NCI-H1436 treated with DMSO at 0.1 percent for 48 hours (cell line): ENCODE measurements at places on chromosomes 7 and 10.

DNA sequence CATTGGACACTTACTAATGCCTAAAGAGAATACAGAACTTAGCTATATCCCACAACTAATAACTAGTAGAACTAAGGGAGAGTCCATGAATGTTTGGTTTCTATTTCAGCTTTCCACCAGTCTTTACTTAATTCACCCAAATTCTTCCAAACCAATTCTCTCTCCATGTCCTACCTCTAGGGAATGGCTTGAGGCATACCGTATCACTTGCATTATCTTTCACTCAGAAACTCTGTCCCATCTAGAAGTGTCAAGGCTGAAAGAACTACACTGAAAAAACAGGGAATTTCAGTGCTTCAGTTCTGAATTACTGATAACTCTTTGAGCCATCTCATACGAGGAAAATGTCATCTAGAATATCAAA, 758 bp downstream of the TMEM168 start:
- no peak for DNase-seq

DNA sequence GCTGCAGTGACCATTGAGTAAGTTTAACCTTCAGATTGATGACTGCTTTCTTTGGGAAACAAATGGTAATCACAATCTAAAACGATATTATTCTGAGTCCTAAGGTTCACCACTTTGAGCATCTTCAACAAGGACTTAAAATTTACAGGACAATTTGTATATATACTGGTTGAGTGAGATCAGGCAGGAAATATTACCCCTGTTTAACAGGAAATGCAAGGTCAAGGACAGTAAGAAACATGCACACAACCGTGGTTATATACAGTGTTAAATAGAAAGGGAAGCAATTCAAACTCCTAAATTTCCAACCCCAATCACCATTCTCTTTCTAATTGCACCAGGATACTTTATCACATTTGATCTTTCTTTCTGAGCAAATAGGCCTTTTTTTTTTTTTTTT, 96.1 kb downstream of the ZNF277 start:
- DNase-seq, result no peak

GRCh38 chr10:33893506-33893905, 559.0 kb upstream of the NRP1 start:
- DNase-seq, result no peak

DNA sequence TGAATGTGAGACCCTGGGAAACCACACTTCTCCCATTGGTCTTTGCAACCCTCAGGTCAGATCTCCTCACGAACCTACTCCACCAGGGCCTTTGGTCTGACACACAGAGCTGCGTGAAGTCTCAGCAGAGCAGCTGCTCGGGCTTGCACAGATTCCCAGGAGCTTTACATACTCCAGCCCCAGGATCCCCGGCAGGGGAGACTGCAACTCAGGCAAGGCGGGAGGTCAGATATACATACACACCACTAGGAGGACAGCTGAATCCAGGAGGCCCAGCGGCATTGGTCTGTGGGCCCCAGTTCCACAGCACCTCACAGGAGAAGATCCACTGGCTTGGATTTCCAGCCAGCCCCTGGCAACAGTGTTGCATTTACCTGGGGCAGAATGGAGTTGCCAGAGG, 239.2 kb downstream of the GPAM start:
- no peak for DNase-seq

DNA sequence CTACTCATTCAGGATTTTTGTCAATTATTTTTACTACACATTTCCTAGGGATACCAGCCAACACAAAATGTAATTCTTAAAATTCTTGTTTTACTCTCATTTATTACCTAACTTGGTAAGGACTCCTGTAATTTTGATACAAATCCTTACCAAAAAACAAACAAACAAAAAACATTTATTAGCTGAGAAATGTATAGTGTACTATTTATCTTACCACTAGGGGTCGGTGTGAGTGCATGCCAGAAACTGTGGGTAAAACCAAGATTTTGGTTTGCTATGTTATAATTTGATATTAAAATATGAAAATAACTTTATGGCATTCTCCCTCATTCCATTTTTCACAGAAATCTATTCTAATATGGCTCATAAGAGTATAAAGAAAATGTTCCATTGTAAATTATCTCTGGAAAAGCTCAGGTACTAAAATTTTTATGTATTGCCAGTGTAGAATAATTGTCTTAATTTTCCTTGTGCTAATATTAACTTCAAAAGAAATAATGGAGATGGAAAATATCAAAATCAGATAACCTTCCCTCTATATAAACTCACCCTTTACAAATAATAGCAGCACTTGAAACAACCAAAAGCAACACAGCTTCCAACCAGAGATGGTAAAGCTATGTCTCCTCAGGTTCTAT, 290.8 kb upstream of the PCDH15 start:
- DNase-seq, result no peak

DNA sequence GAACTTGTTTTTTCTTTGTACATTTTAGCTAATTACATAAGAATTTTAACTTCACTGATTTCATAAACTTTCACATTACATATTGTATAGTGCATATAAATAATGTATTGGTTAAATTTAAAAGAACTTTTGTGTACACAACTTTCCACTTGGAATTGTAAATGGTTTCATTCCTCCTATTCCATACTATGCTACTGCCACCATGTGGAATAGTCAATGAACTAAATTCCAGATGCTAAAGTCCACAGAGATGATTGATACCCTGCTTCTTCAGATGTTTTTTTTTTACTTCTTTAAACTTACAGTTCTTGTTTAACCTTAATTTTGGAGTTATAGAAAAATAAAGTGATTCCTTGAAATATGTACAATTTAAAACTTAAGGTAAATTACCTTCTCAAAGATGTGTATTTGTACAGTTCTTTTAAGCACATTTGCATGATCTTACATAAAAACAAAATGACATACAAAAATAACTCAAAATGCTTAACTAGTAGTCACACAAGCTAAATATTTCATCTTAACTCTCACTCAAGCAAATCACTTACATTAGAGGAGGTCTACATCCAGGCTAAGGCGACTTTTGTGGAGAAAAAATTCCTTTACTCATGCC, 247.6 kb upstream of the HGF start:
- no peak for DNase-seq

DNA sequence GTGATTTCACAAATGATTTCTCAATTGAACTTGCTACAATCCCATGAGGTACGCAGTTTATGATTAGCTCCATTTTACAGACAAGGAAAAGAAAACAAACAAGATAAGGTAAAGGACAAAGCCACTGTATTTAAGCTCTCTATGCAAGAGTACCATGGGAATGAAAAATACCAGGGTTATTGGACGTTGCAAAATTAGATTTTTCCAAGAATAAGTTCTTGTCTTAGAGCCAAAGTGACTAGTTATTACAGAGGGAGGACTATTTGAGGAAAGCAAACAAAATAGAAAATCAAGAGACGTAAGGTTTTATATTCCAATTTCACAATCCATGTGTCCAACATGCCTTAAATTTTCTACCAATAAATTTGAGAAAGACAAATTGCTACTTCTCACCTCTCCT, 97.9 kb upstream of the PTN start:
- DNase-seq, result no peak

GRCh38 chr7:17406738-17407137, 108.3 kb downstream of the AHR start:
- DNase-seq, result no peak

- no peak for DNase-seq
Measured at GRCh38 chr7:34013421-34013820, 108.1 kb downstream of the BMPER start.

DNA sequence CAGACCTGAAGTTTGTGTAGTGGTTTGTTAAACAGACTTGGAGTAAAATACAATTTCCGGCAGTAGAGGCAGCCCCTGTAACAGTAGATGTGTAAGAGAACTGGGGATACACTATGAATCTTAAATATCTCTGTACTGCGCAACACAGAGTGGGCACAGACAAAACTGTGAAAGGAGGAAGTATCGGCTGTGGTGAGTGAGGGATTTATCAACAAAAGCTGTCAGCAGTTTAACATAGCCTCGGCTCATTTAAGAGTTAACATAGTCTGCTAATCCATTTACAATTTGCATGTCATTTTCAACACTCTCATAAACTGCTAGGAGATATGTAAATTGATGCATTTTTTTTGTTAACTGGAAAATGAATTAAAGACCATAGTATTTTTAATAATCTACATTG, 225.2 kb downstream of the ZWINT start:
- DNase-seq, result no peak

DNA sequence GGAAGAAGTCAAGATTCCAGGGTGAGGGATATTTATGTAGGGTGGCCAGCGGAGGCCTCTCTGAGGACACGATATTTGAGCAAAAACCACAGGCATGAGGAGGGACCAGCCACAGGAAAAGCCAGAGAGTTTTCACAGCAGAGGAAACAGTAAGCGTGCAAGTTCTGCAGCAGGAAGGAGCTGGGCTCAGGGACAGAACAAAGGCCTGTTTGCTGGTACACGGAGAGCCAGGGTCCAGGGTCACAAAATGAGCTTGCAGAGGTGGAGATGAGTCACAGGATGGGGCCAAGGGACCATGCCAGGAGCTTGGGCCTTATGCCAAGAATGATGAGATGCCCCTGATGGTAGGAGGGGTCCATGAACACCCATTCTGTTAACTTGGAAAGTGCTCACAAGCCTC, 283.5 kb downstream of the PLXNA4 start:
- no peak for DNase-seq

DNA sequence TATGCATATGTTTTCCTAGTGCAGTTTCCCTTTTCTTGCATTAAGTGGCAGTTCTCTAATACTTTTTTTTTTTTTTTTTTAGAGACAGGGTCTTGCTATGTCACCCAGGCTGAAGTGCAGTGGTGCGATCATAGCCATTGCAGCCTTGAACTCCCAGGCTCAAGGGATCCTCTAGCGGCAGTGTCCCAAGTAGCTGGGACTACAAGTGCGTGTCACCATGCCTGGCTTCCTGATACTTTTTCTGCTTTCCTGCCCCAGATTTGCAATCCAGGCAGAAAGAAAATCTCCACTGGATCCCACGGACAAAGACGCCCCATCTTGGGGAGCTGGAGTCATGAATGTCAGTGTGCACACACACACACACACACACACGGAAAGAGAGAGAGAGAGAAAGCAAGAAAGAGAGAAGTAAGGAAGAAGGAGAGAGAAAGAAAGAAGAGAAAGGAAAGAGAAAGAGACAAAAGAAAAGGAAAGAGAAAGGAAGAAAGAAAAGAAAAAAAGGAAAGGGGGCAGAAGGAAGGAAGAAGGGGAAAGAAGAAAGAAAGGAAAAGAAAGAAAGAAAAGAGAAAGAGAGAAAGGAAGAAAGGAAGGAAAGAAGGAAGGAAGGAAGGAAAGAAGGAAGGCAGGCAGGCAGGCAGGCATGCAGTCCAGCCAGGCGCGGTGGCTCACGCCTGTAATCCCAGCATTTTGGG, 37.5 kb upstream of the OCM2 start:
- DNase-seq, result no peak

- DNase-seq, result no peak
Measured at GRCh38 chr7:26686448-26686981, 177.9 kb downstream of the SKAP2 start.

DNA sequence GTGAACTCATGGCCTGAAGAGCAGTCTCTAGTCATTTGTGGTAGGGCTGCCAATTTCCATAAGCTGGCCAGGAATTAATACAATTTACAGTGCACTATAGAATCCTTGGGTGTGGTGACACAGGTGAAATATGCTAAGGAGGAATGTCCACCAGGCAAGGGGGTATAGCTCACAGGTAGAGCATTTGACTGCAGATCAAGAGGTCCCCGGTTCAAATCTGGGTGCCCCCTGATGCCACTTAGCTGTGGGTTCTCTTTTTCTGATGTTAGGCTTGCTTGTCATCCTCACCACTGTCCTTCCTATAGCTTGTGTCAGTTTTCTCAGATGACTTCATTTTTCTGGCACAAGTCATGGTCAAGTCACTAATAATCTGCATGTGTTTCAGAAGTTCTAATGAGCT, 108.7 kb downstream of the ZNF467 start:
- DNase-seq, result no peak

- DNase-seq, result no peak
Measured at GRCh38 chr10:132247943-132248342, 59.8 kb downstream of the STK32C start.

DNA sequence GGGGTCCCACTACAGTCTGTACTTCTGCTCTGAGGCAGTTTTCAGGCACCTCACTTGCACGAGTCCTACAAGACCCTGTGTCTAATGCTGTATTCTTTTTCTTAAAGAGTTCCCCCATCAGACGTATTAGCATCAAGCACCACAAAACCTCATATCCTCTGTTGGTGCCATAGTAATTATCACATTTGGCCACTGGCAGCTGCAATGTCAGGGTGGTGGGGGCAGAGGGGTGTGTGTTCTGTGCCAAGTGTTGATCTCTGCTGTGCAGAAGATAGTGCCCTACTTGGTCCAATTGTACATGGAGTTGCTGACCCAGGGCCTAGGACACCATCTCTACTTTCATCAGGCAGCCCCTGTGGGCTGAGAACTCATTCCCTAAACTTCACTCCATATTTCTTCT, 20.0 kb upstream of the JAZF1 start:
- DNase-seq, result no peak

GRCh38 chr7:249989-250388, 40.0 kb upstream of the FOXL3 start:
- no peak for DNase-seq

GRCh38 chr7:16098058-16098457, 323.3 kb downstream of the CRPPA start:
- no peak for DNase-seq

DNA sequence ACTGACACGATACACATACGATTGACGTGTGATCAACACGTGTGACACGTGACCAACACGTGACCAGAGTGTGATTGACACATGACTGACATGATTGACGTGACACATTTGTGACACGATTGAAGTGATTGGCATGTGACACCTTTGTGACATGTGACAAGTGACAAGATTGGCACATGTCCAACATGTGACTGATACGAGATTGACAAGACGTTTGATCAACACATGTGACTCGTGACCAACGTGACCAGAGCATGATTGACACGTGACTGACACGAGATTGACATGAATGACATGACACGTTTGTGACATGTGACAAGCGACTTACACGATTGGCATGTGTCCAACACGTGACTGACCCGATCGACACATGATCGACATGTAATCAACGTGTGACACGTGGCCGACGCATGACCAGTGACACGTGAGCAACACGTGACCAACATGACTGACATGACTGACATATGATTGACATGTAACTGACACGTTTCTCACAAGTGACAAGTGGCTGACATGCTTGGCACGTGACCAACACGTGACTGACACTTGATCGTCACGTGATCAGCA, 22.0 kb downstream of the CRPPA start:
- DNase-seq, result no peak

DNA sequence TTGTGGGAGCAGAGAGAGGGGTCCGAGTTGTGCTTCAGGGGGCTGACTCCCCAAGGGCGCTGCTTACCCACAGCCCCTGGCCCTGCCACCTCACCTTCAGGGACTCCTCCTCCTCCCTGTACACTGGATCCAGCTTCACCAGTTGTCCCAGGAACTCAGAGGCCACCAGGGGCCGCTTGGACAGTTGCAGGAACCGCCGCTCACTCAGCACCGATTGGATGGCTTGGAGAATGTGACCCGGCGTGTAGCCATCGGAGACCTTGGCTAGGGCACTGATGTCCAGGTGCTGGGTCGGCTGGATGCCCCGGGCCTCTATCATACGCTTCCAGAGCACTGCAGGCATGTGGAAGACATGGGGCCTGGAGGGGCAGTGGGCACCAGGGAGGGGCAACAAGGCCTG, 4.5 kb upstream of the ASB10 start:
- no peak for DNase-seq

- DNase-seq, result no peak
Measured at GRCh38 chr7:87567052-87567451, 33.6 kb downstream of the ABCB1 start.
